ENCODE measurements at places on chromosomes 6 and 20.

DNA sequence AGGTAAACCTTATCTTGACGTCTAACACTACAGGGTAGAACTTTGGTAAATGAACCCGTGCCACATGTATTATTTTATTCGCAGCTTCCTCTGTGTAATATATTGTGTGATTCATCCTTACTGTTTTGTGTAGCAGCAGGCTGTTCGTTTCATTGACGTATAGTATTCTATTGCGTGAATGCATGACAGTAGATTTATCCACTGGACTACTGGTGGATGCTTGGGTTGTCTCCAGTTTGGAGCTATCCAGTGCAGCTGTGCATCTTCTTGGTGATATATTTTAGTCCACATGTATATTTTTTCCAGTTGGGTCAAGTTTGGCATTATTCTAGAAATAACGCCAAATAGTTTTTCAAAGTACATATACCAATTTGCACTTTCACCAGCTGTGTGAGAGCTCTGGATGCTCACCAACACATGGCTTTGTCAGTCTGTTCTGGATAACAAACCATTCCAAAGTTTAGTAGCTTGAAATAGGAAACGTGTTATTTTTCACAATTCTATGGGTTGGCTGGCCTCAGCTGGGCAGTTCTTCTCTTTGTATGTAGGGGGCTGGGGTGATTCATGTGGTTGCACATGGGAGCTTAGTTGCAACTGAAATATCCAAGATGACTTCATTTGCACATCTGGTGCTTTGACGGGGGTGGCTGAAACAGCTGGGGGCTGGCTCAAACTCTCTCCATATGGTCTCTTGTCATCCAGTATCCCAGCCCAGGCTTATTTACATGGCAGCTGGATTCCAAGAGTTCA is 9.3 kb downstream of the ECT2L start:
- no peak for DNase-seq

DNA sequence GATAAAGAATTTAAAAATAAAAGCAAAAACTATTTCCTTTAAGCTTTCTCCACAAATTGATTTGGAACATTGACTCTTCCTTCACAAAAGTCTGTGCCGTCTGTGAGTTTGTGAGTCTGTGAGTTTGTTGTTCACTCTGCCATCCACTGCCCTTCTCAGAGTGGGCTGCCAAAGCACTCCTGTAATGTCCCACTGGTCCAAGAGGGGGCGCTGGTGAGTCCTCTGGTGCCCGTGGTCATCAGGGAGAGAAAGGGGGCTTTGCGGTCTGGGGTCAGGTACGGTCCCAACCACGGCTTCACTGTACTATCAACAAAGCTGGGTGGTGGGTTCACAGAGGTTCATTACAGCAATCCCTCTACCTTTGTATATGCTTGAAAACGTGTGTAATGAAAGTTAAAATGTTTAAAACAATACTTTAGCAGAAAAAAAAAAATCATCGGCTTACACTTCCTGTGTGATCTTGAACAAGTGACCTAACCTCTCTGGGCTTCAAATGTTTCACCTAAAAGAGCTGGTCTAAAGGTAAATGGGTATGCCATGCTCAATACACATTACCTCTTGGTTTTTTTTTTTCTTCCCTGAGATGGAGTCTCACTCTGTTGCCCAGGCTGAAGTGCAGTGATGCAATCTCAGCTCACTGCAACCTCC is 5.6 kb upstream of the ANKRD60 start:
- DNase-seq = peak; percentile 42

DNA sequence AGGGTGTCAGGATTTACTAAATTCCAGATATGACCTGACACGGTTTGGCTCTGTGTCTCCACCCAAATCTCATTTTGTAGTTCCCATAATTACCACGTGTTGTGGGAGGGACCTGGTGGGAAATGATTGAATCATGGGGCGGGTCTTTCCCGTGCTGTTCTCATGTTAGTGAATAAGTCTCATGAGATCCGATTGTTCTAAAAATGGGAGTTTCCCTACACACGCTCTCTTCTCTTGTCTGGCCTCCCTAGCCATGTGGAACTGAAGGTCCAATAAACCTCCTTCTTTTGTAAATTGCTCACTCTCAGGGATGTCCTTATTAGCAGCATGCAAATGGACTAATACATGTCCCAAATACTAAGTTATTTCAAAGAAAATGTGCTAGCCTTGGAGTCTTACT is 121.1 kb downstream of the CENPW start:
- no peak for DNase-seq

DNA sequence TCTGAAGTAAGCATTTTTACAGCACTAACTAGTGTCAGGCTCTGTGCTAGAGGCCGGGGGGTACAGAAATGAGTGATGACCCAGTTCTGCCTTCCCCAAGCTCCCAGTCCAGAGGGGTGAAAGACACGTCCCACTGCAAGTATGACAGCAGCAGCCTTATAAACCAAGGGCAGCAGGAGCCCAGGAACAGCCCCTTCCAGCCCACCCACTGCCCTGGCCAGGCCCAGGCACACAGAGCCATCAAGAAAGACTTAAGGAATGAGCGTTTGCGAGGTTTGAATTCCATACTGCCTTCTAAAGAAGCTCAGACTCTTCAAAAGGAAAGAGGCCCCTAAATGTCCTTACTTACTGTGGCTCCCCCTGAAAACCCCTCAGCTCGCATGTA is 10.0 kb downstream of the TRERF1 start:
- no peak for DNase-seq

DNA sequence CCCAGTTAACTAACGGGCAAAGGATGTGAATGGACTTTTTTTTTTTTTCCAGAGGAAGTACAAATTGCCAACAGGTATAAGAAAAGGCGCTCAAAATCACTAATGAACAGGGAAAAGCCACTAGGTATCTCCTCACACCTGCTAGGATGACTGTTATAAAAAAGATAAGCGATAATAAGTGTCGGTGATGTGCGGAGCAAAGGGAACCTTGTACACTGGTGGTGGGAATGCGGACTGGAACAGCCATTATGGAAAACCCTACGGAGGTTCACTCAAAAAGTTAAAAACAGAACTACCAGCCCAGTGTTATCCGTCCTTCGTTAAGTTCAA is 787 bp upstream of the RAB32 start:
- DNase-seq = no peak

DNA sequence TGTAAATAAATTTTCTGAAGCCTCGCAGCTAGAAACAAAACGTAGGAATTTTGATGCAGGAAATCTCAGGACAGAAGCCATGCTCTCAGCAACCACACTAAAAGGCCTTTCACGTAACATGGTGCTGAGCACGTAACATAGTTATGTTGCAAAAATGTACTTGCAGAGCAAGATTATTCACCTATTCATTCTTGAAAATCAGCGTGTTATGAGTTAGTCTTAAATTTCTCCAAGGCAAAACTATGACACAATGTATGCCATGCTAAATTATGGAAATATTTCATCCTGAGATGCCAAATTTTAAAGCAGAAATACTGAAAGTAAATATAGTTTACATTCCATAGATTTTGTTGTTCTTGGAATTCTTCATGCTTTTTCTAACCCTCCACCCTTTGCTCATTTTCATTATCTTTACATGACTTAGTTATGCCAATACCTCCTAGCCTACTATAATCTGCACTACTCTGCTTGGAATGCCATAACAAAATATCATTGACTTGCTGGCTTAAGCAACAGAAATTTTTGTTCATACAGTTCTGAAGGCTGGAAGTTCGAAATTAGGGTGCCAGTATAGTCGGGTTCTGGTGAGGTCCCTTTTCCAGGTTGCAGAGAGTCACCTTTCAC is 179.8 kb upstream of the BMP5 start:
- DNase-seq = no peak

DNA sequence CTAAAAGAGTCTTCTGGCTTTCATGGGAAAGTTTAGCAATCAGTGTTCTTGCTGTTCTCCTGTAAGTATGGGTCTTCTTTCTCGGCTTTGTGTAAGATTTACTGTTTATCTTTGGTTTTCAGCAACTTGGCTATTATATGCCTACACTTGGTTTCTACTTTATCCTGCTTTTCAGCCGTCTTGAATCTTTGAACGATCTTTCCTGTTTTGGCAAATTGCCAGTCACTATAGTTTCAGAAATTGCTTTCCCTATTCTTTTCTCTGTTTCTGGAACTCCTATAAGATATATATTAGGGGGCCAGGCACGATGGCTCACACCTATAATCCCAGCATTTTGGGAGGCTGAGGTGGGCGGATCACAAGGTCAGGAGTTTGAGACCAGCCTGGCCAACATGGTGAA is 14.6 kb upstream of the SRPK1 start:
- DNase-seq = no peak

DNA sequence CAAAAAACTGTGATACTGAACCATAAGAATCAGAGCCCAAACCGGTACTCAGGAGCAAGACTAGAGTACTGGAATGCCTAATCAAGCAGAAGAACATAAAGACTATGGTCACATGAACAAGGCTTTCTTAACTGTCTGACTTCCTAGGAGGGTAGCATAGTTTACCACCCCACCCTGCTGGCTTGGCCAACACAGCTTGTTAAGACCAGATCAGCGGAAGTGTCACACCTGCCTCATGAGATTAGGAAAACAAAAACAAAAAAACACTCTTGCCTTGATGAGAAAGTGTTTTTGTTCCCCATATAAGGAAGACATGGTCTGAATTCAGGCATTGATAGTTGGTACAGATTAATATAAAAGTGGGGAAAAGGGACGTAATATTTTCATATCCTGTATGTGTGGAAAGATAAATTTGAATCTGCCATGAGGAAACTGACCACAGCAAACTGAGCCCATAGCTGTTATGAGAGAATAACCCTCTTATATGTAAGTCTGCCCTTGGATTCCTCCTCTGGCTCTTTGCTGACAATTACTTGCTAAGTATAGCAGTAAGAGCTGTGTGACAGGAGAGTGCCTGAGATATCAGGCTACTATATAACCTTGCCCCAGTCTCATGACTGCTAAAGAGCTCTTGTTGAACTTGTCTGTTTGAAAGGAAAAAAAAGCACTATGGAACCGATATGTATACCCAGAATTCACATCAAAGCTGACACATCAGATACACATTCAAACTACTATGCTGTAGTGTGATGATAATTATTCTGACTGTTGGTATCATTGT is 197.1 kb downstream of the EPHA7 start:
- no peak for DNase-seq

- DNase-seq = no peak
These were observed 12.0 kb downstream of the LMBRD1 start for GRCh38 chr6:69784595-69785377.

DNA sequence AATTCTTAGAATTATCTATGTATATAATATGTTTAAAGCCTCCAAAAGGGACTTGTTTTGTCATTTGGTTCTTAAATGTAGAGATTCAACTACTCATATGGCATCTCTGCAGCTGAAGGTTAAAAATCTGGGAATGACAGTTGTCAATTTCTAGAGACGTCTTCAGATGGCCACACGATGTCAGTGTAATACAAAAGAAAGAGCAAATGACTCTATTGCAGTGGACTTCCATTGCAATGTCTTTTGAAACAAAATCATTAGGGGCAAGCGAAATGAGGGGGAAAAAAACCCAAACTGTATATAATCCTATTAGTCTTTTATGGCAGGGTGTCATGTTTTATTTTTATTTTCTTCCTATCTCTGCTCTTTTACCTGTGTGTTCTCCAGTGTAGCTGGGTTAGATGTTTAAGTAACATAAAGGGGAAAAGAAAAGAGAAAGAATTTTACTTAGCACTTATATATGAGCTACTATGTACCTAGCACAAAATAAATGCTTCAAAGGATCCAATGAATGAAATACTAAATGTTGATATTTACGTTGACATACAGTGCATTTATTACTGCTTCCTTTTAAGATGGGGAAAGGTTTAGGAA is 26.2 kb downstream of the CCN2 start:
- DNase-seq = no peak

DNA sequence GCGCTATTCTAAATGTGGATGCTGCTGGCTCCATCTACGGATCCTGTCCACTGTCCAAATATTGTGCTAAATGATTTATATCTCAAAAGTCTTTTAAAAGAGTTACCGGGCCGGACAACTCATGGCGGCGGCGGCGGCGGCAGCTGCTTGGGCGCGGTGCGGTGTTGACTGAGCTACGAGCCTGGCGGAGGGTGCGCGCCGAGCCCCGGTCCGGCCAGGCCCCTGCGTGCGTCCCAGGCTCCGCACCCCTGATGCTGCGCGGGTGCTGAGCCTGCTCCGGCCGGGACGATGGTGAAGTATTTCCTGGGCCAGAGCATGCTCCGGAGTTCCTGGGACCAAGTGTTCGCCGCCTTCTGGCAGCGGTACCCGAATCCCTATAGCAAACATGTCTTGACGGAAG is 303.4 kb downstream of the CENPW start:
- no peak for DNase-seq

DNA sequence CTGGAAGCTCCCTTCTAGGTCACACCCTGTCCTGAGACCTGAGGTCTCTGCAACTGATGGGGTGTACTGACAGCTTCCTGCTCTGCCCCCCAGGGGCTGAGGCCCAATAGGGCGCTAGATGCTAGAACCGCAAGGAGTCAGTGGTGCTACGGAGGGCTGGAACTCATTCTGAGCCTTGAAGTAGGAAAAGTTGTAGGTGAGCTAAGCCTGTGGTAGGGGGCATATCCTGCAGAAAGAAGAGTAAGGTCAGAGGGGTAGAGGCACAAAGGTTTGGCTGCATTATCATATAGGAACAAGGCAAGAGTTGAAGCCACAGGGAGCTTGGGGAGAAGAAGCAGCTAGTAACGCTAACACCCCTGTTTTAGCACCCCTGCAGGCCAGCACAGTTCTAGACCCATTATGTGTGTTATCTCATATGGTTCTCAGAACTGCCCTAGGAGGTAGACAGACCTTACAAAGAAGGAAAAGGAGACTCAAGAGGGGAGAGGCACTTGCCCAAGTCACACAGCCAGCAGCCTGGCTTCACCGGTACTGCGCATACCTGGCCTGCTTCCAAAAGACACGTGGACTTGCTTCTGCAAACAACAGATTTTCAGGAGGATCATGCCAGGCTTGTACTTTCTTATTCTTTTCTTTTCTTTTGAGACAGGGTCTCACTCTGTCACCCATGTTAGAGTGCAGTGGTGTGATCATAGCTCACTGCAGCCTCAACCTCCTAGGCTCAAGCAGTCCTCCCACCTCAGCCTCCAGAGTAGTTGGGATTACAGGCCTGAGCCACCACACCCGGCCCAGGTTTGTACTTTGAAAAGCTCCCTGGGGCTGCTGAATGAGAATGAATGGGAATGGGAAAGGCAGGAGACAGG is 156.1 kb downstream of the MRPL14 start:
- DNase-seq = no peak

DNA sequence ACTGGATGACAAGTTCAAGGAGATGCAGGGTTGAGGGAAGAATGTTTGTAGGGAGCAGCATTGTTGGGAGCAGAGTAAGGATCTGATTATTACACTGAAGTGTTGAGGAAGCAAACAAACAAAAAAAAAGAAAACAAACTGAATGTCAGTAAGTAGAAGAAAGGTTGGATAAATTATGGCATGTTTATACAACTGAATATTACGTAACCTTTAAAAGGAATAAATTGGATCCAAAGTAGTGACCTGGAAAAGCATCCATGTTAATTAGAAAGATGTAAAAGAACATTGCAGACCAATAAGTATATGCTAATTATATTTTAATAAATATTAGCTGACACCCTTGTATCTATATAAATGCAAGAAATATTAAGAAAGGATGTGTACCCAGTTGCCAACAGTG is 12.8 kb upstream of the TSPYL1 start:
- no peak for DNase-seq

GRCh38 chr6:150201772-150202329 is 59.0 kb downstream of the PPP1R14C start:
- DNase-seq = no peak

Measured in activated CD4-positive, alpha-beta T cell treated with anti-CD3 and anti-CD28 coated beads, Interleukin-2, amount 50 U/mL, for 1 hour (primary cell).